ENCODE measurements at places on chromosomes 16 and 17.

GRCh38 chr16:63769211-63769610, 1352.7 kb downstream of the CDH11 start:
- DNase-seq = no peak

- DNase-seq = no peak
Observed at GRCh38 chr16:1466968-1467521, 7.8 kb downstream of the CLCN7 start.

- no peak for DNase-seq
Observed at GRCh38 chr16:61929776-61930175, 106.5 kb downstream of the CDH8 start.

DNA sequence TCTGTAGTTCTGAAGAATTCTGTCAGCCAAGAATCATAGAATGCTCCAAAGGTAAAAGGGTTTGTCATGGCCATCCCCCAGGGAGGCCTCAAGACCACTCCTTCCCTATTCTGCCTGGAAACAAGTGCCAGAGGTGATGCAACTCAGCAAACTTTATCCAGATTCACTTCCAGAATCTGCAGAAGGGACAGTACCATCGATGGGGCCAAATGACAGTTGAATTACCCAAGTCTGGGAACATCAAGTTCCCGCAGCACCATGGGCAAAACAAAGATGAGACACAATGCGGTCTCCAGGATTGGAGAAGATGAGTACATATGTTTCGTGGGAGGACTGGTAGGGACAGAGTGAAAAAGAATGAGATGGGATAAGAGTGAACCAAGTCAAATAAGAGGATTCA, 13.7 kb upstream of the TAT start:
- DNase-seq = no peak

GRCh38 chr16:64089697-64090096, 1032.2 kb downstream of the CDH11 start:
- no peak for DNase-seq

GRCh38 chr16:74563828-74564263, 43.1 kb downstream of the GLG1 start:
- DNase-seq = no peak

DNA sequence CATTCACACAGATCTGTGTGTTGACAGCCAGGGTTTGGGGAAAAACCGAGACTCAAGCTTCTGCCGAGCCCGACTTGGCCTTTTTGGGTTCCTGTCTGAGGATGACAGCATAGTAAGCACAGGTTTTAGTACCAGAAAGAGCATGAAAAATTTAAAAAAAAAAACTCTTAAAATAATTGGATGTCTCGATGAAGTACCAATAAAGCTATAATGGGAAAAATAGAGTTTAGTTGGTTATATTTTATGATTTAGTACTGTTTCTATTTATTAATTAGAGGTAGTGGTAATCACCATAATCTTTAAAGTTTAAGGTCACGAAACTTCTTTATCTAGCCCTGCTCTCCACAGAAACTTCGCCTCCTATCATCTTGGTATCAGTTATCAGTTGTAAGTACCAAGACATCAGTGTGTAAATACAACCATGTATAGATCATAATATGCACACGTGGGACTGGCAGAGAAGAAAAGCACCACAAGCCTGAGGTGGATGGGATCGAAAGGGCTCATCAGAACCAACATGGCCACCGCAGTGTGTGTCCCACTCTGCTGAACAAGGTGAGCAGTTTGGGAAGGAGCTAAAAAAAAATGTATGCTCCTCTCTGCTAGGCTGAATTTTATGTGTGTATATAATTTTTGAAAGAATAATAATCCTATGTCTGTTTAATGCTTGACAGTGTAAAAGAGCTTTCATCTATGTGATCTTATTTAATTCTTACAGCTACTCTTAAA, 14.4 kb upstream of the EEF2K start:
- DNase-seq = no peak

DNA sequence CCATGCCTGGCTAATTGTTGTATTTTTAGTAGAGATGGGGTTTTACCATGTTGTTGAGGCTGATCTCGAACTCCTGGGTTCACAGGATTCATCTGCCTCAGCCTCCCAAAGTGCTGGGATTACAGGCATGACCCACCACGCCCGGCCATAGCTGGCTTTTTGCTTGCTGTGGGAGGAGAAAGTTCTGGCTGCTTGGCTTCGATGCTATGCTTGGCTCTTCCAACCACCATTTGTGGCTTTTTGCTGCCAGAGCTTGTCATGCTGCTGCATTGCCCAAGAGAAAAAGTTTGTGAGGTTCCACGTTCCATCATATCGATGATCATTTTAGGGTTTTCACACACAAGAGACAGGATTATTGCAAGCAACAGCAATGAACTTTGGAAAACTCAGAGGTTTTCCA, 16.2 kb downstream of the BMERB1 start:
- no peak for DNase-seq

GRCh38 chr17:76678330-76678729, 32.4 kb downstream of the MXRA7 start:
- no peak for DNase-seq

GRCh38 chr16:10114409-10114808, 67.8 kb downstream of the GRIN2A start:
- no peak for DNase-seq

GRCh38 chr16:86923656-86924055, 345.3 kb downstream of the FOXL1 start:
- DNase-seq = no peak

DNA sequence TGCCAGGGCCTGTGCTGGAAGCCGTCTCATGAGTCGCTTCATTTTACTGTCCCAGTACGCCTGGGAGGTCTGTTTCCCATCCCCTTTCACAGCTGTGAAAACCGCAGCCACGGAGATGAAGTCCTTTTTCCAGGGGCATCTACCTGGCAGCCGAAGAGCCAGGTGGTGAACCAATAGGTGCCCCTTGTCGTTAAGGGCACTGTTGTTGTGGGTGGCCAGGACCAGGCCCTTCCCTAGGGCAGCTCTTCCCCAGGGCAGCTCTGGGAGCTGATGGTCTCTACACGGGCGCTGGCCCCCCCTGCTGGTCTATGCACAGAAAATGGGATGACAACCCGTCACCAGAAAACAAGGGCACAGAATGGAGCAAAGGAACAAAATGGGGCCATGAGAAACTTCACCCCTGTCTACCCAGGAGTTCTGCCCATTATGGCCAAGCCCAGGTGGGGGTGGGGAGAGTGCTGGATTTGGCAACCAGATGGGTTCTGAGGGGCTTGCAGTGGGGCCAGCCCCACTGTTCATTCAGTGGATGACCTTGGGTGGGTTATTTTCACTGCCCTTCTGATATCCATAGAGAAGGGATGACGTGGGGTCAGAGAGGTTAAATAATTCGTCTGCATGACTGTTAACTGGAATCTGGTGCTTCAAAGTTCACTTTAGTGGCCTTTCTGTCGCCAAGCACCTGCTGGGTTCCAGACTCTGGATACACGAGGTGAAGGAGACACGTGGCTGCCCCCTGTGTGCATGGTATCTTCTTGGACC, 11.5 kb downstream of the RMI2 start:
- DNase-seq = no peak

DNA sequence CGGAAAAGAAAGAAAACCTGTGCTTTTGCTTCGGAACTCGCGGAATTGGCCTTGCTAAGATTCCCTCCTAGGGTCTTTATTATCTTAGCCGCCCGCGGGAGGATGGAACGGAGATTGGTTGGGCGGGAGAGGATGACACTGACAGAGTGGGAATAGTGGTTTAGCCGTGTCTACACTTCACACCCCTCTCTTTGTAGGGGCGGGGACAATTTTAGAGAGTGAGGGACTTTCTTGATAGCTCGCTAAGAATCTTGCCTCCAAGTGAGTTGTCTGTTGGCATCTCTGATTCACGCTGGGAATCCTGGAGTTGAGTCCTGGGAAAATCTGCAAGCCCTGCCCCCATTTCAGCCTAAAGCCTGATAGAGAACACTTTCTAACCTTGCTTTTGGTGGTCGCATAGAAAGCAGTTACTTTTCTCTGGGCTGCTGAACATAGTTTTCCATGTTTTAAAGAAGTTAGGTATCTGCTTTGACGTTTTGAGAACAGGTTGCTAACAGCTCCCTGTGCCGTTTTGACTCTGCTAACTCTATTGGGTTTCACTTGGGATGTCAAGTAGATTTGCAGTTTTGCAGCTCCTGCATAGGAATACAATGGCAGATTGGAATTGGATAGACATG, 697 bp downstream of the NOL11 start:
- no peak for DNase-seq

DNA sequence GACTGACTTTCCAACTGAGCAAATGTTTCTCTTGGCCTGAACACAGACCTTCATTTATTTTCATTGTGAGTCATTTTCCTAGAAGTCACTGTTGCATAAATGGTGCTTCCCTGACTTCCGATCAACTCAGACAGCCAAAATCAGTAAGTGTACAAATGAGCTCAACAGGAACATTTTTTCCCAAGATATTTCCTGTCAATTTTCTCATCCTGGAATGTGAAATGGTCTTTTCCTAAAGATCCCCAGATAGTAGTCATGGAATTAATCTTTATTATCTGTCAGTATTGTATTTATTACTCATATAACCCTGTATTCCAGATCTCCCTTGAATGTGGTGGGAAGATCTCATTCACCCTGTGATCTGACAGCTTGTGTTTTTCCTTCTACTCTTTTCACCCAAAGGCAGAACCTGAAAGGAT, 360.3 kb upstream of the KIF2B start:
- no peak for DNase-seq

GRCh38 chr17:76528528-76529223, 8.8 kb downstream of the CYGB start:
- no peak for DNase-seq
